ENCODE measurements at places on chromosomes 2 and 18.

DNA sequence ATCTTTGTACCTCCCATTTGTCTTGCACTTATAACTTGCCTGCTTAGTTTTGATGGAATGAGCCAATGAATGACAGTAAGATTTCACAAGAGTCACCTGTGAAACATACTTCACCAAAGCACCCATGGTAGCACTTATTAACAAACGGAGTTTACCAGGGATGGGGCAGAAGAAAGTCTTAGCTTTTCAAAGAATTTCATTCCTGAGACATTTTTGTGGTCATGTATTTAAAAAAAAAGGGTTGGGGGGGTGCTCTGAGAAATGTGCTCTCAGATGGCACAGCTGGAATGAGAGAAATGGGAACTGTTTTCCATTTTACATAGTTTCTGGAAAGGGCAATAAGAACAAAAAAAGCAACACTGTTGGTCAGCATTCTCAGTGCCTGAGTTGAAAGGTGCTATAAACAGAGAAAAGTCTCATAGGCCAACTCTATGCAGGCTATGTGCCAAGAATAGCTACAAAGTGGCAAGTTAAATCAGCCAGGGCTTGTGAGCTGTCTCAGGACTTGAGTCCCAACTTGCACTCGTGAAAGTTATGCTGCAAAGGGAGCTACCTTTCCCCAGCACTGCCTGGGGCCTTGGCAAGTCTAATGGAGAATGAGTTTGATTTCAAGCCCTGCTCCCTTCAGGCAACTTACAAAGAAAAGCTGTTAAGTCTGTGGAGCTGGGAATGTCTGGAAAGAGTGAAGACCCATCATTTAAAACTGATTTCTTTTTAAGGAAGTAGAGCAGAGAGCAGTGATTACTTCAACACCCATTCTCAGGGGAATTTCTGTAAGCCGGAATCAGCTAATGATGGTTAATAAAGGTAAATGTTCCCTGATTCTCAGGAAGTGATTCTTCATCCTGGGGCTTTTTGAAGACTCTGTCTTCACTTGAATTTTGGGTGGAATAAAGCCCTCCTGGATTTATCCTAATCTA is 170.6 kb downstream of the SLC8A1 start:
- peak; percentile 34 for DNase-seq

- no peak for DNase-seq
Measured at GRCh38 chr2:36677996-36678605, 18.4 kb upstream of the VIT start.

DNA sequence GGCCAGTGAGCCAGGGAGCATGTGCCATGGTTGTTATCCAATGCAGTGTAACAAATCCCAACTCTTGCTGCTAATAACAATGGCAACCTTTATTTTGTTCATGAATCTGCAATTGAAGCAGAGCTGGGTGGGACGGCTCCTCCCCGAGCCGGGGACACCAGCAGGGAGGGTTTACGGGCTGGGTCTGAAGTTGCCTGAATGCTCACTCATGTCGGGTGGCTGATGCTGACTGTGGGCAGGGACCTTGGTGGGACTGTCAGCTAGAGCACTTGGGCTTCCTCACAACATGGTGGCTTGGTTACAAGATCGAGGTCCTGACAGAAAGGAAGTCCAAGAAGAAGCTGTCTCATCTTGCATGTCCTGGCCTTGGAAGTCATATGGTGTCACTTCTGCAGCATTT is 264.5 kb downstream of the NDUFA10 start:
- DNase-seq, result no peak

GRCh38 chr2:229133155-229133772 is 137.8 kb downstream of the PID1 start:
- no peak for DNase-seq

- DNase-seq, result no peak
Measured at GRCh38 chr2:28398101-28398834, 5.6 kb downstream of the FOSL2 start.
